ENCODE measurements at places on chromosomes 2 and 18.

DNA sequence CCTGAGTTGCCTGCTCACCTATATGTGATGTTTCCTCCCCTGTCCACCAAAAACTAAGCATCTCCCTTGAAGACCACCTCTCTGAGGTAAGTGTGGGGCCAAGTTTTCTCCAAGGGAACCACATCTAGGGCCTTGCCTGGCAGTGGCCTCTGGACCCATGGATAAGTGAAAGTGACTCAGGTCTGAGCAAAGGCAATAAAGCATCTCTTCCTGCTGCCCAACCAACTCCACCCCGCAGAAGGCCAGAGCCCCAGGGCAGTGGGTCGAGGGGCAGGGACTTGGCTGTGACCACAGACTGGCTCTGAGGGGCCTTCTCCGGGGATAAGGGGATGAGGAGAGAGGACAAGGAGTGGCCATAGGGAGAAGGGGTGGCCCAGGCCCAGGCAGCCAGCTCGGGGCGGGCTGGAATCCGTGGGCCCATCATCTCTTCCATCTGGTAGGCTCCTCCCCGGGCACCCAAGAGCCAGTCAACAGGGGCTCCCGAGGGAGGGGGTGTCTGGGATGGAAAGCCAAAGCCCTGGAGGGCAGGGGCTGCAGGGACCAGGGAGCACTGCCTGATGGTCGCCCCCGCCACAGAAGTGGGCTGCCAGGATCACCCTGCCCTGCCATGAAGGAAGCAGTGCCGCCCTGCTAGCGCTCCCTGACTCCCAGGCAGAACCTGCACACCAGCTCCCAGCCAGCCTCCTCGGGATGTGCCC is 33.4 kb downstream of the EMX1 start:
- DNase-seq, result no peak

DNA sequence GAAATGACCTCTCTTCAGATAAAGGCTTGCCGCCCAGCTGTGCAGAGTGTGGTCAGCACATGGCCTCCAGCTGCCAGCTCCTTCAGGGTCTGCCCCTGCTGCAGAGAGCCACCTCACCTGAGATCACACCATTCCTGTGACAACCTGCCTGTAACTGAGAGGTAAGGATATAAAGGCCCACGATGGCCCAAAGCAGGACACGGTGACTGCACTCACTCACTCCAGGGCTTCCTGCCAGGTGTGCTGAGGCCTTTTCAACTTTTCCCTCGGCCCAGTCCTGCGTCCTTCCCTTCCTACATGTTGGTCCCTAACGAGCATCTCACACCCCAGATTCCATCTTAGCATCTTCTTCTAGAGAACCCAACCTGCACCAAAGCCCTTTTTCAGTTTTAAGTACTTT is 36.2 kb downstream of the ANKRD44 start:
- DNase-seq, result no peak

DNA sequence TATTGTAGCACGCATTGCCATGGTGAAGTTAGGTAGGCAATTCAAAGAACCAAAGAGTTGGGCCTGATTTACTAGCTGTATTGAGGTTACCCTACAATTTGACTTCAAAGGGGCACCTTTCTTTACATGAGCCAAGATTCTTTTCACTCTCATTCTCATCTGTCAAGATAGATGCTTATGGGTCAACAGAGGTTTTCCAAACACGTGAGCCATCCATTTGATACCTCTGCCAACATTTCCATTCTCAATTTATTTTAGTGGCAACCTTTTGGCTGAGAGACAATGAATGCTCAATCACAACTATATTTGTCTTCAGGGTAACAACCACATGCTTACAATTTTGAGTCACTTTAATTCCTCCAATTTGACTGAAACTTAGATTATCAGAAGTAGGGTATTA is 370.6 kb upstream of the CDH20 start:
- no peak for DNase-seq

GRCh38 chr18:56501896-56502295 is 136.5 kb downstream of the TXNL1 start:
- no peak for DNase-seq

- DNase-seq, result no peak
Observed at GRCh38 chr2:138531913-138532312, 30.3 kb downstream of the SPOPL start.

- DNase-seq, result no peak
Observed at GRCh38 chr2:124804014-124804940, 779.2 kb downstream of the CNTNAP5 start.

DNA sequence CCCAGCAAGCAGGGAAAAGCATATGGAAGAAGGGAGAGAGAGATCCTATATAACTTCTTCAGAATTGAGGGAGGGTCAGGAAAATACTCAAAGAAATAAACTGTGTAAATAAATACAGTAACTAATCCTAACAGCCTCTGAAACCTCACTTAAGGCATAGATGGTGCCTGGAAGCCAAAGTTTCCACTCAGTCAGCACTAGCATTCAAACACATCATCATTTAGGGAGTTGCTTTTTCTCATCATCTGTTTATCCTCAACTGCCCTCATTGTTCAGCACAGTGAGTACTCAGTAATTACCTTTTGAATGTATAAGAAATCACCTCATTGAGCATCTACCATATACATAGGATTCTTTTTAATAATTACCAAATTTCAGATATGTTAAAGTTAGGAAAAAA is 262.9 kb downstream of the C1D start:
- no peak for DNase-seq

DNA sequence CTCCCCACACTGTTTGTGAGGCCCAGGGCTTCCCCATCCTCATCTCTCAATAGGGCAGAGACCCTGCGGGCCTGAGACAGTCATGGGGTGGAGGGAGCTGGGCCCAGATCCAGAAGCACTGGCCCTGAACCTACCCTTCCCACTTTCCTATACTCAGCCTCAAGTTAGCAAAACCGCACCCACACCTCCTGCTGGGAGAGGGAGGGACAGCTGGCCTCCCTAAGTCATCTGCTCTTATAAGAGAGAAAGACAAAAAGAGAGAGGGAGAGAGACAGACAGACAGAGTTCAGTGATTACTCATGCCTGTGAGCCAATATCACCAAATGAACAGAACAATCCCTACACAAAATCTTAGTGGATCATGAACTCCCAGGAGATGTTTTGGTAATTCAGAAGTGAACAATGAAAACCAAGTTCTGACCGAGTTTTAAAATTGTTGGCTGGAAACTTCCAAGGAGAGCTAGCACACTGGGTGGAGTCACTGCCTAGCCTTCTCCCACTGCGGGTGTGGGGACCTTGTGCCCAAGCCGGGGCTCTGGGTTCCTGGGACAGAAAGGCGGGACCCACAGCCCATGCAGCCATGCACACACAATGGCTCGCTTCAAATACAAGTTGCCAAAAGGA is 130.5 kb downstream of the PXDN start:
- no peak for DNase-seq

DNA sequence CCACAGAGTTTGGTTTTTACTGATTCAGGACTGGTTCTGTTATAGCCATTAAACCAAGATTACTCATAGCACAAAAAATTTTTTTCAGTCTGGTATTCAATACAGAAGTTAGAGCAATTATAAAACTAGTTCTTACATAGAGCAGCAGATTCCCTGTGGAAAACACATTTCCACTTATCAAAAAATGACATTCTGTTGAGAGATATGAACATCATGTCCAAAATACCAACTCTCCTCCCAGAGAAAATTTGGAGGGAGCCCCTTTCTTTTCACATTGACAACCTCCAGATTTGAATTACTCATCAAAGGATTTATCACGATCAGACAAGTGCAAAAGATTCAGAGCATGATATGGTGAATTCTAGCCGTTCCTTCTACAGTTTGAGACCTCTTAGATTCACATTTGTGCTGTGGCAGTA is 126.8 kb upstream of the SERPINE2 start:
- no peak for DNase-seq

DNA sequence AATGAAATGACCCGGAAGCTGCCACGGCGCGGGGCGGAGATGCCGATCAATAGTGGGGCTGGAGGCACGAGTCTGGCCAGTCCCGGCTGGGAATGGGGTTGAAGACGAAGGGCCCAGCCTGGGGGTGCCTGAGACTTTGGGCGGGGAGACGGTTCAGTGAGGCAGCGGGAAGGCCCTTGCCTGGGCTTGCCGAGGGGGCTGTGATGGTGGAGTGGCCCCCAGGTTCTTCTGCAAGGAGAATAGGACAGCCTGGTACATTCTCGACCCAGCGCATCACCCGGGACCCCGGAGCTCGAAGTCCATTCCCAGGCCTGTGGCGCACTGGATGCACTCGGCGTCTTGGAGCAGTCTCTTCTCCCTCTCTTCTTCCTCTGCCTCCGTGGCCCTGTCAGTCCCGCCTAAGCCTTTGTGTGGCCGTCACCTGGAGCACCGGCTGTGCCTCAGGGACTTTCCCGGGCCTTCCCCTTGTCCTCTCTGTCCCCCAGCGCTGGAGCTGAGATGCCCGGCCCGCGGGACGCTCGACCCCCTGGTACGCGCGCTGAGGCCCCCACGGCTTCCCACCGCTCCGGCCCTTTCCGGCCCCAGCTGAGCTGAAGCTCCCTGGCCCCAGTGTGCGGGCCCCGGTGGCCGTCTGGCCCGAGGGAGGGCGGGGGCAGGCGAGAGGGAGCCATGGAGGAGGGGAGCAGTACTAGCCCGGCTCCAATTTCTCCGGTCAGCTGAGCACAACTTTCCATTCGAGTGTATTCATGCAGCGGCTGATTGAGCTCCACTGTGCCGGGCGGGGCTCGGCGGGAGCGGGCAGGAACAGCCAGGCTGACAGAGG is 8.0 kb downstream of the SIX3 start:
- no peak for DNase-seq

DNA sequence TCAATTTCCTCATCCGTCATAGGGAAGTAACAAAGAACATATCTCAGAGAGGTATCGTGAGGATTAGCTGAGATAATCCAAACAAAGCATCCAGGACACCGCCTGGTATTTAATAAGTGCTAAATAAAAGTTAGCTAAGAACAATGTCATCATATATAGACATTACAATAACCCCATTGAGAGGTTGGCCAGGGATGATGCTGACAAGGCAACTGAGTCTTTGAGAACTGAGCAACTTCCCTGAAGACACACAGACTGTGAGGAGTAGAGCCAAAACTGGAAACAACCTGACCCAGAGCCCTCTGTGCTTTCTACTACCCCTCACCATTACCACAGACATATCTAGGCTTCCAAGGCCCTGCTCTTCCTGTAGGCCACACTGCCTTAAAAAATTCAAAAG is 1.6 kb upstream of the DCTN1 start:
- no peak for DNase-seq

GRCh38 chr2:113229795-113230194 is 48.9 kb downstream of the PAX8 start:
- no peak for DNase-seq

DNA sequence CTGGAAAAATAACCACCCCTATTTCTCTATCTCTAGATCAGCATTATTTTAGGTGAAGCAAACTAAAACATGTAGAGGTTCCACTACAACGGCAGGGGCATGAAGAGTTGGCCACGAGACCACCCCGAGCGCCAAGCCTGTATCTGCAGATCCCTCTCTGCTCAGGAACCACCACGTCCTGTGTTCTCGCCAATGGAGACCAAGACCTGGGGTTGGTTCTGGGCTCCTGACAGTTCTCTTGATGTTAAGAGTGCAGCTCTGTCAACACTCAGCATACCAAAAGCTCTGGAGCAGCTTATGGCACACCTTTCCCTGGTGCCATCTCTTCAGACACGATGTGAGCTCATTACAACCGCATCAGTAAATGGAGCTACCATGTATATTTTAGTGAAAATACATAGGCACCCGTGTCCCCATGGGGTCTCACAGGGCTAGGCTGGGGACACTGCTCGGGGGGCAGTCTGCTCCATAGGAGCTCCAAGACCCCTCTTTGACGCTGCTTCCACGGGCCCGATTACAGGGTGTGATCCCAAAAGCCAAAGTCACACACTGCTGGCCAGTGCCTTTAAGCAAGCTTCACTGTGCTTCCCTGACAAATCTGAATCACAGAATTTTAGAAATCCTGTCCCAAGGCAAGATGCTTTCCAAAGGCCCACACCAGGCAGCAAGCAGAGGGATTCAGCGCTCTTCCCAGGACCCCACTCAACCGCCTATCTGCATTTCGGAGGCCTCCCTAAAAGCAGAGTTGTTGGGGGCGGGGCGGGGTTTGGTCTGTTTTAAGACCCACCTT is 72.2 kb downstream of the EMILIN2 start:
- no peak for DNase-seq

DNA sequence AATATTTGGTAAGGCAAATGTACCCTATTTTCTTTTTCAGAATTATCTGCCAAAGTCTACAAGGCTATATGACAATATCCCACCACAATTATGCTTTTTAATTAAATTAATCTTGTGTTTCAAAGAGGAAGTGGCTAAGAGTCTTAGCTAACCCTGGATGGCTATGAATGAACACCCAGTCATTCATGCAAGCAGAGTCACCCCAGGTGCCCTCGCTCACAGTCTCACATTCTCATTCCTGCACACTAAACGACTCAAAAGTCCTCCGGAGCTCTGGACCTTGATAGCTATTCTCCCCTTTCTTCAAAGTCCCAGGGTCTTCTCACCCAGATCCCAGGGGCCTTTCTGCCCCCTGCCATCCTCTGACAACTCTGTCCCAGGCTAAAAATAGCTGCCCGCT is 42.1 kb upstream of the MRPL19 start:
- DNase-seq, result no peak

- DNase-seq, result no peak
Observed at GRCh38 chr2:215635071-215635787, 199.4 kb upstream of the FN1 start.

DNA sequence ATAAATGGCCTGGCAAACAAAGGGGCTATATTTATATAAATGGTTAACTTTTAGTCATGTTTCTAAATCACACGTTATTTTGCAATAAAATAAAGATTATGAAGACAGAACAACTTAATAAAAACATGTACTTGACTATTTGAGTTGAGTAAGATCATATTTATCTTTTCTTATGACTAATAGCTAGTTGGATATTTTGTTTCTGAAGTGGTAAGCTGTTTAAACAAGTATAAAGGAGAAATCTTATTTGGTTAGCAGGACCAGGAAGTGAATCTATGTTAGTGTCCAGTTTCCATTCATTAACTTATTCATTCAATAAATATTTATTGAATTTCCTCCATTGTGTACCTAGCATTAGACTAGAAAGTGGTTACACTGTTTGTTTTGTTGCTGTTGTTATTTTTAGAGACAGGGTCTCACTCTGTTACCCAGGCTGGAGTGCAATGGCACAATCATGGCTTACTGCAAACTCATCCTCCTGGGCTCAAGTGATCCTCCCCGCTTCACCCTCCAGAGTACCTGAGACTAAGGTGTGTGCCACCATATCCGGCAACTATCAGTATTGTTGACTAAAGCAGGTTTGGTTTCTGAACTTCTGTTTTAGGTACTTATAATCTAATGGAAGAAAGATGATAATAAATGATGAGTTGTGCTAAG is 312.6 kb downstream of the DPP10 start:
- DNase-seq, result no peak

All from HFF-Myc (cell line).